Body of pancreas (tissue), 4 donors: ENCODE measurements at places on chromosomes 2 and 18.

- peak; percentile 88 for DNase-seq
Observed at GRCh38 chr2:27735263-27735904, 36.1 kb upstream of the MRPL33 start.

- peak; percentile 91 for DNase-seq
Observed at GRCh38 chr2:219249203-219249980, 3.7 kb upstream of the TUBA4B start.

DNA sequence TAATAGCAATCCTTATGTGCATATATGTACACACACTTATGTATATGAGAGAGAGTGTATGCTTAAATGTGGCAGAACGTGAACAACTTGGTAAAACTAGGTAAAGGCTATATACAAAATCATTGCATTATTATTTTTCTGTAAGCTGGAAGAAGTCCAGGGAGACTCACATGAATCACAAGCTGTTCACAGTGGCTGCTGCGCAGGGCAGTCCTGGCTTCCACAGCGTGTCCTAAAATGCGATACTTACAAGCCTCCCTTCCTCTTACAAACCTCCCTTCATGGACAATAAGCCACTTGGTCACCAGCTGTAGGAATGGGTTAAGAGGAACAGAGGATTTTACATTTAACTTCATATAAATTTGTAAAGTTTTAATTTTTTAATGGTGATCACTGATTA, 114.9 kb upstream of the AGAP1 start:
- no peak for DNase-seq

GRCh38 chr2:128786741-128787478, 468.2 kb upstream of the HS6ST1 start:
- DNase-seq: no peak

DNA sequence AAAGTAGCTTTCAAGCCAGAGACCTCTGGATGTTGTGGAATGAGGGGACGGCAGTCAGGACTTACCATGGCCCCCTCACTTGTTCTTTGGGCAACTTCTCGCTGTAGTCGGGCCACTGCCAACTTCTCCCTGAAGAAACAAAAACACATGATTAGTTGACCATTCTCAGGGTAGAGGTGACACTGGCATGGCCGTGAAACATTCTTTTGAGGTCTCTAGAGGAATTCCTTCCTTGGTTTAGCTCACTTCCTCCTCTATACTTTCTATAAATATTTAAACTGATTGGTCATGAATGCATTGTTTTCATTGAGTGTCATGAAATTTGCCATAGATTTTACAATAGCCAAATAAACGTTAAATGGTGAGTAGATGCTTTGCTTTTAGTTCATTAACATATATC, 354.6 kb downstream of the NCKAP5 start:
- no peak for DNase-seq

GRCh38 chr2:216535454-216535995, 36.9 kb downstream of the RPL37A start:
- DNase-seq: peak; percentile 58

DNA sequence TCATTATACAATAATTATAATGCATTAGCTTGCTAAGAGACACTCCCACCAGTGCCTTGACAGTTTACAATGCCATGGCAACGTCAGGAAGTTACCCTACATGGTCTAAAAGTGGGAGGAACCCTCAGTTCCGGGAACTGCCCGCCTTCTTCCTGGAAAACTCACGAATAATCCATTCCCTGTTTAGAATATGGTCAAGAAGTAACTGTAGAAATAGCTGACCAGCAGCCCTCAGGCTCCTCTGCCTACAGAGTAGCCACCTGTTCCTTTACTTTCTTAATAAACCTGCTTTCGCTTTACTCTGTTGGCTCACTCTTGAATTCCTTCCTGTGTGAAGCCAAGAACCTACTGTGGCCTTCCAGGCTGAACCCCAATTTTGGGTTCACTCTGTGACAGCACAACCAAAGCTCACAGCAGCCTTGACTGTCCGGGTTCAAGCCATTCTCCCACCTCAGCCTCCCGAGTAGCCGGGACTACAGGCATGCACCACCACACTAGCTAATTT, 20.0 kb upstream of the PTPN2 start:
- no peak for DNase-seq

- DNase-seq: peak; percentile 25
Observed at GRCh38 chr2:10686176-10686730, 3.5 kb downstream of the NOL10 start.

- no peak for DNase-seq
Observed at GRCh38 chr2:128263902-128264331, 54.8 kb downstream of the HS6ST1 start.

DNA sequence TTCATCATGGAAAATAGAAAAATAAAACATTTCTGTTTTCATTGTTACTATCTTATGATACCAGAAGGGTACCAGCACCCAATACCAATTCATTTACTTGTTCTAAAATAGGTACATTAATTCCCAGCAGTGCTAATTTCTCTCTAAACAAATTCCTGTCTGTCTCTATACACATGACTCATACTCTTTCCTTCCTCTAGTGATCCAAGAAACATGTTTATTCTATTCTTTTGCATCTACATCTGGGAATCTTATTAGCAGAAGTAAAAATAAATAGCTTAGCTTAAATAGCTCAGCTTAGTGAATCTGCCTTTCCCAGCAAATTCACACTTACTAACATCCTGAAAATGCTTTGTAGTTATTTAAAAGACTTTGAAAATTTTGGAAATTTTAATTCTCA, 84.5 kb upstream of the MAPRE2 start:
- no peak for DNase-seq

- DNase-seq: no peak
Observed at GRCh38 chr2:116915673-116916072, 898.8 kb upstream of the DDX18 start.

GRCh38 chr2:120539424-120539936, 193.5 kb downstream of the INHBB start:
- DNase-seq: no peak

DNA sequence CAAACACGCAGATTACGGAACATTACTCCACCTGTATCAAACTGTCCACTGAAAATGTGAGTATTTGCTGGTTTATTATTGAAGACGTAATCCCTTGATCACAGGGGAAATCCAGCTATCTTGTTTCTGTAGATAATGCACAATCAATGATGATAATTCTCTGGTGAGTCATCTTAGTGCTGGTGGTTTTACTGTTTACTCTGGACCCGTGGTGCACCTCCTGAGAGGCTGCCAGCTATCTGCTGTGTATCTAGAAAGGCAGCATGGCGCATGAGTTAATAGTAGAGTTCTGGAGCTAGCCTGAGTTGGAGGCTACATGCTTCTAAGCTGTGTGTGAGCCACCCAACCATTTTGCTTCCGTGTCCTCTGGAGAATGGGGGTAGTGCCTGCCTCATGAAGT, 6.5 kb downstream of the NCAPH start:
- no peak for DNase-seq

DNA sequence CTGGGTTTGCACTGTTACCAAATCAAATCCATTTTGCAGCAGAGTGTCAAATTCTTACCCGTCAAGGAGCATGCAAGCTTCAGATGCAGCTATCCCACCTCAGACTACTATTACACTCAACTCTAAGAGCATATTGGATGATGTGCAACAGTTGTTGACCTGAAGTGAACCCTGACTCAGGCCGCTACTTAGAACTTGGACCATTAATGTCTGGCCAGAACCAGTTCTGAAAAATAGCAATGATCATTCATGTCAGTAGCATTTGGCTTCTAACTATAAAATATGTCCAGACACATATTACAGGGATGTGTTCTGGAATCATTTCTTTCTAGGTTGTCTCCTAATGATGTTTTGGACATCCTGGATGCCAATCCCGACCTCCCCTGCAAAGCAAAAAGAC, 135.5 kb upstream of the PKDCC start:
- no peak for DNase-seq

DNA sequence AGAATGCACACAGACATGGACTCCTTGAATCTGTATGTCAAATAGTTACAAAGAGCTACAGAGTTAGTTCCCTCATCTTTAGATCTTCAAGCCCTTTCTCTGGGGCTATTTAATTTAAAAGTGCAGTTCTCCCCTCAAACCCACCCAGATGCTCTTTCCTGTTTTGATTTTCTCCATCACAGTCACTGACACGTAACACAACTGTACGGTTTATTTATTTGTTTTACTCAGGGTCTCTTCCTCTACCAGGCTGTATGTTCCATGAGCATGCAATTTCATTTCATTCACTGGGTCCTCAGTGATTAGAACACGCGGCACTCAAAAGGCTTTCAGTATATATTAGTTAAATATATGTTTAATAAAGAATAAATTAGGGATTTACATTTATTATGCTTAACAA, 94.7 kb downstream of the DOCK10 start:
- no peak for DNase-seq

- no peak for DNase-seq
Observed at GRCh38 chr2:204494681-204495080, 50.6 kb upstream of the PARD3B start.

DNA sequence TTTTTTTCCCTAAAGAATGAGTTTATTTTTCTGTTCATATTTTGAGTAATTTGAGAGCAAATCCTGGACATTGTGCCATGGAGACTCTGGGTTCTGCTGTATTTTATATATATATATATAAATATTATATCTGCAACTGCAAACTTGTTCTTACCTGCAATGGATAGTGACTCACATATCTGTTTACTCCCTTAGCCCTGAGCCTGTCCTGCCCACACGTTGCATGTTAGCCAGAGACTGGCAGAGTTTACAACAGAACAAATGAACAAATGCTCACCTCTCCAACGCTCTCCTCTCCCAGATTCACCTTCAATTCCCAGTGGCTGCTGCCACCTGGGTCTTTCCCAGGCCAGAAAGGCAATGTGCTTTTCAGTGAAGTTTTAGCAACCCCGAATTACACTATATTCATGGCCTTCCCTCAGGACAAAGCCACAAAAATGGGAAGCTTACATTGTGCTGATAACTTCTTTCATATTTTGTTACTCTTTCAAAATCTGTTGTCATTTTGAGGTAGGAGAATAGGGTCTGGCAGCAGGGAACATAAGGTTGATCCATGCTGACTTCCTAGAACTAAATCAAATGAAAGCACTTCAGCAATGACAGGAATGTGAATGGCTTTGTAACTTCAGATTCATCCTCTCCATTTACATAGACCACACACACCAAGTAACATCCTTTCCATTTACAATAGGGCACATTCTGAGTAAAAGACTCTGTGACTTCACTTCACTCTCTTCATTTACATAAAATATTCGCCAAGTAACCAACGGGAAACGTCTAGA, 105.4 kb upstream of the FAM110C start:
- DNase-seq: no peak

DNA sequence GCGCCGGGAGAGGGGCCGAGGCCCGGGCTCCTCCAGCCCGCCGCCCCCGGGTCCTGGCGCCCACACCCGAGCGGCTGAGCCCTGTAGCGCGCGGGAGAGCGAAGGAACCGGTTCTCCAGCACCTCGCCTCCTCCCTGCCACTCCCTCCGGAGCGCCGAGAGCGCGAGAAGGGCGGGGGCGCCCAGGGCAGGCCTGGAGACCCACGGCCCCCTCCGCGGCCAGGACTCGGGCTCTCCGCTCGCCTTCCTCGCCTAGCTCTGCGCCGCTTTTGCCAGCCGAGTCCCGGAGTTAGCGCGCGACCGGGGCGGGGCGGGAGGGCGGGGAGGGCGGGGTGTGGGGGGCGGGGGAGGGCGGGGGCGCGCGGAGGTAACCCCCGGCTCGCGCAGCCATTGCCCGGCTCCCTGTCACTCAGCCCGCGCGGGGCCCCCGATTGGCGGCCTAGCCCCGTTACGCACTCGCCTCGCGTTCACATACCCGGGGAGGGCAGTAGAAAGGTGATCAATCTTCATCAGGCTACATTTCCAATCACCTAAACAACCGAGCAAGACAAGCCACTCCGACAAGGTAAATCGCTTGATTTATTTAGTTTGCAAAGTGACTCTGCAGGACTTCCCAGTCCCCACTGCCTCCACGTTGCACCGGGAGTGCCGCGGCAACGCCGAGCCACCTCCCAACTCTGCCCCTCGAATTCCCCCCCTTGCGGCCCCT, at the start of gene OTX1:
TSS of gene OTX1 (plus strand) at position 497 of the 708 bp plus-strand sequence. CDS start 2,161 bp downstream, outside the sequence.
- DNase-seq: peak; percentile 85

DNA sequence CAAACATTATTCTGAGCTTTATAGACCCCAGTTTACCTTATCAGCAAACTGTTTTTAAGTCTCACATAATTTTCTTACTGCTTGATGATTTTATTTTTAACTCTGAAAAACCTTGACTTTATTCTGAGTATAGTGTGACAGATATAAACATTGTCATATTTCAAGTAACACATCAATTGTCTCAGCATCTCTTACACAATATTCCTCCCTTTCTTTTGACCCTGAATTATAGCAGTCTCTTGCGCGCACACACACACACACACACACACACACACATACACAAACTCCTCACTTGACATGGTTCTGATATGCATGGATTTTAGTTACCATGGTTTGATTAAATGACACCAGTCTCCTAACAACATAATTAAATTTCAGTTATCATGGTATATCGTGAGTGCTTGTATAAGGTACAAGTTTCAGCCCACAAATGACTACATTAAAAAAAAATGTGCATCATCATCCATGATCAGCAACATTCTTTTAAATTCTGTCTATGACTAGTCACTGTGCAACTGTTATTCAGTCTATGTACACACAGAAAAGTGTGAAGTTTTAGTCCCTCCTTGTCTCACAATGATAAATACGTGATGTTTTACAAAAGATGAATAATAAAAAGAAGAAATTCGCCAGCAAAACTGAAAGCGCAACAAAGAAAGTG, 39.5 kb upstream of the TACR1 start:
- DNase-seq: no peak

DNA sequence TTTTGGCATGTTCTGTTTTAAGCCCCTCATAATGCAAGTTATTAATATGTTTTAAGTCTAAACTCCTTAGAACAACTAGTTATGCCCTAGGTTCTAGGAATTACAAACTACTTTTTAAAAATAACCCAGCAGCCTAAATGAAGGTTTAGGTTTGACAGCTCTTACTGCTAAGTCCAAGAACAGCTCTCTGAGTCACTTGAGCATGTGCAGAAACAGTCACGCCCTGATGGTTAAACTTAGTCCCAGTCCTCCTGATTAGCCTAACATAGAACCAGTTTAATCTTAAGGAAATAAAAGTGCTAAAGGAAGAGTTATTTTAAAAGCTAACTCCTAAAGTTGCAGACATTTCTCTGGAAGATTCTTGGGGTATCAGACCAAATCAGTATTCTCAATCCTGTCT, 72.5 kb downstream of the RMDN2 start:
- no peak for DNase-seq

GRCh38 chr2:7031547-7032245, 114.5 kb downstream of the RNF144A start:
- DNase-seq: peak; percentile 100

GRCh38 chr2:79131687-79132086, 11.4 kb downstream of the REG1A start:
- DNase-seq: peak; percentile 49
